ENCODE measurements at places on chromosomes 13 and 19.

- DNase-seq, result no peak
Observed at GRCh38 chr19:2423071-2423914, 4.1 kb downstream of the TIMM13 start.

GRCh38 chr19:33740811-33741396, 55.8 kb upstream of the KCTD15 start:
- peak; percentile 54 for DNase-seq

GRCh38 chr13:28540612-28541011, 45.7 kb upstream of the FLT1 start:
- DNase-seq, result peak; percentile 18

GRCh38 chr19:55391702-55392615, 6.2 kb downstream of the RPL28 start:
- DNase-seq, result no peak

DNA sequence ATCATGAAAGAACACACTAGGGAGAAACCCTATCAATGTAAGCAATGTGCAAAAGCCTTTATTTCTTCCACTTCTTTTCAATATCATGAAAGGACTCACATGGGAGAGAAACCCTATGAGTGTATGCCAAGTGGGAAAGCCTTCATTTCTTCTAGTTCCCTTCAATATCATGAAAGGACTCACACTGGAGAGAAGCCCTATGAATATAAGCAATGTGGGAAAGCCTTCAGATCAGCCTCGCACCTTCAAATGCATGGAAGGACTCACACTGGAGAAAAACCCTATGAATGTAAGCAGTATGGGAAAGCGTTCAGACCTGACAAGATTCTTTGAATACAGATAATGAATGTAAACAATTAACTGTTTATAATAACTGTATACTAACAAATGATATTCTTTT, 15.0 kb upstream of the ZNF439 start:
- DNase-seq, result no peak

DNA sequence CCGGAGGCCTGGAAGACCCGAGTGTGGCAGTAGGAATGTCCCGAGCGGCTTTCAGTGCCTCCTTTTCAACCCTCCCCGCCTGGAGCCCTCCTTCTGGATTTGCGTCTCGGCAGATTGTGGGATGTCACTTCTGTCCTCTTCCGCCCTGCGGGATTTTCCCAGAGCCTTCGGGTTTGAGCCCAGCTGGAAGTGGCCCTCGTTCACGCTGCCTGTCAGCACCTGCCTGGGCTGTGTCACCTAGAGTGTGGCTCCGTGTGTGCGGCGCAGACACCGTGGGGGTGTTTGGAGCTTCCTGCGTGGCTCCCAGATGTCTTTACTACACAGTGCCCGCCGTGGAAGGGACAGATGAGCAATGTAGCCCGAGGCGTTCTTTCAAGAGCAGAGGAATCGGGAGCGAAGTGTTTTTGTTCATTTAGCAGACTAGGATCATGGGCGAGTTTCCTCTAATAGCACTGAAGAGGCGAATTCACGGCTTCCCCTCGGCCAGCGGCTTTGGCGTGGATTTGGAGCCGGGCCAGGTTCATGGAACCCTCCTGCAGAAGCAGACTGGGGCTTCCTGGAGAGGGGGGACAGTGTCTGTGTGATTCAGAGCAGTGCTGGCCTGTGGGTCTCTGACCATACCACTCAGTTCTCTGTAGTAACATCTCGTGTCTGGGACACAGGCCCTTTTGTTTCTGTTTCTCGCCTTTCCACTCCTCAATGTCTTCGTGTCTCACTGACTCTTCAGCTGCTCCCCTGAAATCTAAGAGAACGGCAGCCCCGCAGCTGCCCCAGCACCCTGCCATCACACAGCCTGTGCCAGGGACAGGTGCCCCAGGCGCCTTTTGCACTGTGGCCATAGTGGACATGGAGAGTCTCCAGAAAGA, 68.0 kb downstream of the KDM4B start:
- peak; percentile 81 for DNase-seq

- peak; percentile 4 for DNase-seq
Observed at GRCh38 chr19:4234142-4234861, 5.0 kb downstream of the EBI3 start.

DNA sequence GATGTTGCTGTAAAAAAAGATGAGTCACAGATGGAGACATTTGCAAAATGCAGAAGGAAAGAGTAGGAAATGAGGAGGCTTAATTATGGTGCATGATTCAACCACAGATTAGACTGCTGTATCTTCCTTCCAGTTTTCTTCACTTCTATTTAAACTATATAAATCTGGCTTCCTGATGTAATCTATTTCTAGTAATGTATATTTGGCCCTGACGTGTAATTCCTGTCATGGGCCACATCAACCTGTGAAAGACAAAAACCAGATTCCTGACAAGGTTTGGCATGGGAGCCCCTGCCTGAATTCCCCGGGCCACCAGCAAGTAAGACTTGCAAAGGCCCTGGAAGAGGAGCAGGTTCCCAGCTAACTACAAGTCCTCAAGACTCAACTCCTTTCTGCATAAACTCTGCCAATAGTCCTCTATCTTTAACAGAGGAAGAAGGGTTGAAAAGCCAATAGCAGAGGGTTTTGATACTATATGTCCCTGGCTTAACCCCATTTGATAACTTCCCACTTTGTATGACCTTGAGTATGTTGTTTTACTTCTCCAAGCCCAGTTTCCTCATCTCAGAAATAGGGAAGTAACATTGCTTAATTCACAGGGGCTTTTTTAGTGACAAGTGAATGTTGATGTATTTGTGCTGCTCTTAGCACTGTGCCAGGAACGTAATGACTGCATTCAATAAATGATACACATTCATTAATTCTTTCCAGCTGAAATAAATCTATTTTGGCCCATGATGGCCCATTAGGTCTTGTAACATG, 172.7 kb downstream of the SPRY2 start:
- DNase-seq, result peak; percentile 24

- no peak for DNase-seq
Observed at GRCh38 chr19:28472843-28473242, 740.1 kb downstream of the UQCRFS1 start.

DNA sequence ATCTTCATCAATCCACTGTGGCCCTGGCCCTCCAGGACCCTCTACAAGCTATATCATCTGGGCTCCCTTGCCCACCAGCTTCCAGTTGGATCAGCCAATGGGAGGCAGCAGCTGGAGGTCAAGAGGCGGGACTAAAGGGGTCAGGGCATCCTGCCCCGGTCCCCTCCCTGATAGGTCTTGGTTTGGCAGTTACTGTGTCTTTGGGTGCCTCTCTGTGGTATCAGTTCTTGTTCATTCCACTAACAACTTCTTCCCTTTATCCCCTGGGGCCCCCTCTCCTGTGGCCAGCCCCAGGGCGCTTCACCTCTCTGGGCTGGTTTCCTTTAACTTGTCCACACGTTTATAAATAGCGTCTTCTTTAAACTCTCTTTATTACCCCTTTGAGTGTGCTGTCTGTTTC, 83.6 kb downstream of the DCT start:
- no peak for DNase-seq

GRCh38 chr19:2555422-2556220, 79.7 kb downstream of the GADD45B start:
- DNase-seq, result no peak
